ENCODE measurements at places on chromosomes 13 and 19.
A peak's percentile ranks its signal among the peaks of the same experiment; 100 is the strongest.

GRCh38 chr13:79228972-79229371, 177.1 kb downstream of the RBM26 start:
- no peak overlapping the region for H3K27ac ChIP-seq
- no peaks in the 10 kb centered on the region for H3K36me3 ChIP-seq
- no peaks in the 10 kb centered on the region for H3K4me1 ChIP-seq
- no peak for DNase-seq
- H3K27me3 ChIP-seq, result no peaks in the 10 kb centered on the region

DNA sequence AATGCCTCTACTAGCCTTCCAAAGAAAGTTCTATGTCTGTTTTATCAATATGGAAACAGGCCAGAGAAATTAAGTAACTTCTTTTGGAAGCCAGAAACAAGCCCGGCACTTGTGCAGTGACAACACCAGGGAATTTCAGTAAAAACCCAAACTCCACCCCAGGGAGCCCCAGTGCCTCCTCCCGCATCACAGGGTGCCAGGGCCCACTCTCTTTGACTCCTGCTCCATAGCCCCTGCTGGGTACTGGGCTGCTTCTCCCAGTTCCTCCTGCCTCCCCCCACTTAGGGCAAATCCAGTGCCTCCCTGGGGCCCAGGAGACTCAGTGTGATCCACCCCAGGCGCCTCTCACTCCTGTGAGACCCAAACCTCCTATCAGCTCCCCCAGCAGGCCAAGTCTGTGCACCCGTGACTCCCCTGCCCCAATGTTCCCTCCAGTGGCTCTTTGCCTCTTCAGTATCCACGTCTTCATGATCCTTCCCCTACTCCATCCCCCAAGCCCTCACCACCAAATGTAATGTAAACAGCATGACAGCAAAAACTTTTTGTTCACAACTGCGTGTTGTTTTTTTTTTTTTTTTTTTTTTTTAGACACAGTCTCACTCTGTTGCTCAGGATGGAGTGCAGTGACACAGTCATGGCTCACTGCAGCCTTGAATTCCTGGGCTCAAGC, 2.3 kb upstream of the FFAR3 start:
- H3K27me3 ChIP-seq, result peaks cover 54% of the 10 kb centered on the region
- H3K27ac ChIP-seq, result peak overlapping the region; percentile 55
- H3K4me1 ChIP-seq, result peaks cover 13% of the 10 kb centered on the region
- no peaks in the 10 kb centered on the region for H3K36me3 ChIP-seq
- H3K4me3 ChIP-seq, result no peak overlapping the region
- no peak for DNase-seq

GRCh38 chr19:18220632-18221275, 5.5 kb downstream of the PDE4C start:
- DNase-seq, result no peak
- no peaks in the 10 kb centered on the region for H3K36me3 ChIP-seq
- H3K27me3 ChIP-seq, result peaks cover 36% of the 10 kb centered on the region

- H3K4me3 ChIP-seq, result no peak overlapping the region
- no peaks in the 10 kb centered on the region for H3K36me3 ChIP-seq
- peaks cover 84% of the 10 kb centered on the region for H3K27me3 ChIP-seq
- H3K4me1 ChIP-seq, result no peaks in the 10 kb centered on the region
- DNase-seq, result no peak
These were observed 17.4 kb downstream of the CHST8 start for GRCh38 chr19:33639035-33639681.

GRCh38 chr19:38135150-38135998, 88.6 kb downstream of the DPF1 start:
- H3K4me1 ChIP-seq, result no peaks in the 10 kb centered on the region
- no peak overlapping the region for H3K4me3 ChIP-seq
- no peaks in the 10 kb centered on the region for H3K27me3 ChIP-seq
- no peaks in the 10 kb centered on the region for H3K36me3 ChIP-seq
- H3K27ac ChIP-seq, result no peak overlapping the region
